ENCODE measurements at places on chromosomes 16 and 17.

DNA sequence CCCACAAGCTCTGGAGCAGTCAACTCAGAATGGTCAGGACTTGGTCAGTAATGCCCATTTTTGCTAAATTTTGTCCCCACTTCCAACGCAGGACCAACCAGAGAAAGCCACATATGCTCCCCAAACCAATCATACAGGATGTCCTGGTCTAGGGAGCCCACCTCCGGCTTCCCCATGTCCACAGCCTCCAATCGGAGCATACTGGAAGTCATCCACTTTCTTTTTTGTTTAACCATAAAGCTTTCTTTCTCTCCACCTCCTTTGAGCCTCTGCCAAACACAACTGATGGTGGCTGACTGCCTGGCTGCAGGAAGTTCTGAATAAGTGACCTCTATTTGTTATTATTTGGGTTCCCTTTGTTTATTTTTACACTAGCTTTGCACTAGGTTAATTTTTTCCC, 549.1 kb downstream of the WWOX start:
- no peak for DNase-seq

DNA sequence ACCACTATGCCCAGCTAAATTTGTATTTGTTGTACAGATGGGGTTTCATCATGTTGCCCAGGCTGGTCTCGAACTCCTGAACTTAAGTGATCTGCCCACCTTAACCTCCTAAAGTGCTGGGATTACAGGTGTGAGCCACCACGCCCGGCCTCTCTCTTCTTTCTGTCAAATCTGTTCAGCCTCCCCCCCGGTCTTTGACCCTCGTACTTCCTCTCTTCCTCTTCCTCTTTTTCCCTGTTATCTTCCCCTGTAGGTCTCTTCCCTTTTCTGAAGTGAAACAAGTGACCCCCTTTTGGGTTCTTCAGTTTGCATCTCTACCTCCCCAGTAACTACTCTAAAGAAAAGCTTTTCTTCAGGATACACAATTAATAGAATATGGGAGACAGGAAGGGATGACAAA, 31.7 kb upstream of the DHX40 start:
- no peak for DNase-seq

GRCh38 chr17:1919201-1919600, 89.4 kb downstream of the RPA1 start:
- no peak for DNase-seq

DNA sequence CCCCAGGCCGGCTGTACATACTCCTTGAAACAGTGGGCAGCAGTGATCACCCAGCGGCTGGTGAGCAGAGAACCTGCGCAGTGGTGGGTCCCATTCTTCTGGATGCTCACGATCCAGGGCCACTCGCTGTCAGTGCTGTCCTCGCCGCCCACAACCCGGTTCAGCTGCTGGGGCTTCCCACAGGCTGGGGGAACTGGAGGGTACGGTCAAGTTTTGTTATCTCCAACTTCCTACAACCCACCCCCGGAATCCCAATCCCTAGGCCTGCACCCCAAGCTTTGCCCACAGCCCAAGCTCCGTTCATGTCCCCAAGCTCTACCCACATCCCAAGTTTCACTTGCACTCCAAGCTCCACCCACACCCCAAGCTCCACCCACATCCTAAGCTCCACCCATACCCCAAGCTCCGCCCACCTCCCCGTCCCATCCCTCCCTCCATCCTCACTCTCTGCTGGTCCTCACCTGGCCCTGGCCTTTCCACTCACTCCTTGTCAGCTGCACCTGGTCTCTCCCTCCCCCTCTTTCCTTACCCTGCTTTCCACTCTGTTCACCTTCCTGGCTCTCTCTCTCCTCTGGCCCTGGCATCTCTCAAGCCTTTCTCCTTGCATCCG, 1.8 kb downstream of the PRSS22 start:
- no peak for DNase-seq

- no peak for DNase-seq
Measured at GRCh38 chr16:13767215-13767614, 152.7 kb upstream of the ERCC4 start.

DNA sequence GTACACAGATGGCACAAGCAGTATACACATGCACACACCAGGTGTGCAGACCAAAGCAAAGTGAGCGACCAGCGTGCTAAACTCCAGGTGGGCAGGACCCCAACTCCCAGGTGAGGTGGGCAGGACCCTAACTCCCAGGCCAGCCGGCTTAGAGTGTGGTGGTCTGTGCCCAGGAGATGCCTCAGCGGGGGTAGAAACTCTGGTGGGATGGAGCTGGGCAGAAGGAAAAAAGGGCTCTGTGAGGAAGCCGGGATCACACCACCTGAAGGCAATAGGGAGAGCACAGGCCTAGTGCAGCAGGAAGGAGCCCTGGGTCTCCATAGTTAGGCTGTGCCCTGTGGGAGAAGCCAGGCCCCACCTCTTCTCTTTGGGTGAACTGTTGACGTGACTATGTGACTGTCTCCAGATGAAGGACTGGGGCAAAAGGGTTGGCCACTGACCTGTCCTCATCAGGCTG, 1.6 kb upstream of the FOXJ1 start:
- DNase-seq, result no peak
